ENCODE measurements at places on chromosomes 11 and 22.

DNA sequence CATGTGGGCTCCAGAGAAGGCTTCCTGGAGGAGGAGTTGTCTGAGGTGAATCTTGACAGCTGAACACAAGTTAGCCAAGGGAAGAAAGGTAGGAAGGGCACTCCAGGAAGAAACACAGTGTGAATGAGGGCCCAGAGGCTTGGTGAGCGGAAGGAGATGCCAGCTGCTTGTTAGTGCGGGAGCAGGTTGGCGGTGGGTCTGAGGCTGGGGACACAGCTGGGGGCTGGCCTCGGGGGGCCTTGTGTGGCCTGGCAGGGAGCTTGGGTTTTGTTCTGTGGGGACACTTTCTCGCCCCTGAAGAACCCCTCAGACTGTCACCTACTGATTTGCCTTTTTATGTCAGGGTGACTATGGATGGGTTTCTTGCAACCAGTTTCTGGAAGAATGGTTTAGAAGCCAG lies 160.0 kb downstream of the ST3GAL4 start:
- H3K4me3 ChIP-seq, result no peak overlapping the region
- H3K27me3 ChIP-seq, result no peaks in the 10 kb centered on the region
- no peak for DNase-seq
- no peaks in the 10 kb centered on the region for H3K36me3 ChIP-seq

- H3K27me3 ChIP-seq, result no peaks in the 10 kb centered on the region
- DNase-seq, result no peak
- no peak overlapping the region for H3K4me3 ChIP-seq
- no peak overlapping the region for H3K27ac ChIP-seq
Observed at GRCh38 chr22:48650323-48651035, 1177.2 kb downstream of the BRD1 start.

GRCh38 chr11:74257959-74258553 lies 53.4 kb downstream of the P4HA3 start:
- H3K27me3 ChIP-seq, result peaks cover 5% of the 10 kb centered on the region
- DNase-seq, result no peak
- no peak overlapping the region for H3K4me3 ChIP-seq
- peaks cover 13% of the 10 kb centered on the region for H3K36me3 ChIP-seq
- no peak overlapping the region for H3K27ac ChIP-seq

DNA sequence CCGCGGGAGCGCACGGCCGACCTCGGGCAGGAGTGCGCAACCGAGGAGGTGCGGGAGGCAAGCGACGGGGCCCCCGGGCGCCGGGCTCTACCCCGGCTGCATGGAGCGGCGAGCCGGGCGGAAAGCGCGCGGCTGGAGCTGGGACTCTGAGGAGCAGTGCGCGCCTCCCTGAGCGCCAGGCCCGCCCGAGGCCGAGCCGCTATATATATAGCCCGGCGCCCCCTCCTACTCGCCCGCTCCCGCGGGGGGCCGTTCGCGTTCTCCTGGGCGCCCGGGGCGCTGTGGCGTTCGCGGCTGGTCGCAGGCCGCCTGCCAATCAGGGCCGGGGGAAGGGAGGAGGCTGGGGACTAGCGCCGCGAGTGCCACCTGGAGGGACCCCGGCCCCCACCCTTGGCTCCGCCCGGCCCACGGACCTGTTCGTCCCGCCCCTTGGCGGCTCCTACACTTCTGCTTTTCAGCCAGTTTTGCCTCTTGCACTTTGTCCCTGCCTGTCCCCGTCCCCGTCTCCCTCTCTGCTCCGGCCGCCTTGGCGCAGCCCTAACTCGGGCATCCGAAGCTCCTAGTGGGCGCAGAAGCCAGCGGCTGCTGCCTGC lies at the start of gene FGF4:
Gene FGF4, minus strand, starts transcription at position 179 of the 593 bp plus-strand sequence. CDS start 257 bp downstream, outside the sequence.
- DNase-seq, result no peak
- H3K4me1 ChIP-seq, result no peaks in the 10 kb centered on the region
- no peak within 1 kb of the TSS for H3K4me3 ChIP-seq
- H3K27me3 ChIP-seq, result peaks cover 41% of the 10 kb centered on the region
- no peak within 1 kb of the TSS for H3K27ac ChIP-seq
- no peaks in the 10 kb centered on the region for H3K36me3 ChIP-seq

GRCh38 chr11:47161134-47161854 lies 15.4 kb downstream of the ARFGAP2 start:
- peaks cover 9% of the 10 kb centered on the region for H3K4me1 ChIP-seq
- no peak overlapping the region for H3K4me3 ChIP-seq
- H3K27ac ChIP-seq, result no peak overlapping the region
- peak; percentile 73 for DNase-seq
- no peaks in the 10 kb centered on the region for H3K27me3 ChIP-seq
- peaks cover 16% of the 10 kb centered on the region for H3K36me3 ChIP-seq

DNA sequence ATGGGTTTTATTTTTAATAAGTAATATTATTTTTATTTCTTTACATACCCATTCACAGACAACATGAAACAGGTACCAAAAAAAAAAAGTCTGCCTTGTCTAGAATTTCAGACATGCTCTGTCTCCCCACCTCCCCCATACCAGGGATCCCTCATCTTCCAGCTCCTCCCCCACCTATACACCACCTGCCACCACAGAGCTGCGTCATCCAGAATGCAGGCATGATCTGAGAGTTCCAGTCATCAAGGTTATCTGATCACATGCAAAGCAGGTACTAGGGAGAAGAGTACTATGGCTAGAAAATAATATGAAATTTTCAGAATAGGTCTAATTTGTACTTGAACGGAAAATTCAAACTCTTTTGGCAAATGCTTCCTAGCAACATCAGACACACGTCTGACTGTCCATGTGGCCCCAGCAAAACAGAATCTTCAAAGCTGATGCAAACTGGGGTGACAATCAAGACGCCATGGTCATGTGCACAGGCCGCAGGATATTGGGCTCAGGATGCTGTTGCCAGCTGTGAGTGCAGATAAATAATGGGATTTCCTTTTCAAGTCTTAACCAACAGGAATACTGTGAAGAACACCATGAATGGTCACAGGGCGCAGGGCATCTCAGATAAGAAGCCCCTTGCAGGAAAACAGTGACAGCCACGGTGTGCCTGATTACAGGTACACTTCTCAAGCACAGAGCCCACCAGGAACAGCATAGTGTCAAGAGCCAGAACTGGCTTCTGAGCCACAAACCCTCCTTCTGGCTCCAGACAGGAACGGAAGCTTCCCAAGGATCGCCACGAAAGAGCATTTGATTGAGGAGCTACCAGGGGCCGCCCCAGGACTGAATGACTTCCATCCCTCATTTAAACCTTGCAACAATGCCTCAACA lies 169.5 kb downstream of the EFCAB6 start:
- no peaks in the 10 kb centered on the region for H3K36me3 ChIP-seq
- H3K4me3 ChIP-seq, result no peak overlapping the region
- H3K4me1 ChIP-seq, result no peaks in the 10 kb centered on the region
- no peak overlapping the region for H3K27ac ChIP-seq
- peaks cover 3% of the 10 kb centered on the region for H3K27me3 ChIP-seq

DNA sequence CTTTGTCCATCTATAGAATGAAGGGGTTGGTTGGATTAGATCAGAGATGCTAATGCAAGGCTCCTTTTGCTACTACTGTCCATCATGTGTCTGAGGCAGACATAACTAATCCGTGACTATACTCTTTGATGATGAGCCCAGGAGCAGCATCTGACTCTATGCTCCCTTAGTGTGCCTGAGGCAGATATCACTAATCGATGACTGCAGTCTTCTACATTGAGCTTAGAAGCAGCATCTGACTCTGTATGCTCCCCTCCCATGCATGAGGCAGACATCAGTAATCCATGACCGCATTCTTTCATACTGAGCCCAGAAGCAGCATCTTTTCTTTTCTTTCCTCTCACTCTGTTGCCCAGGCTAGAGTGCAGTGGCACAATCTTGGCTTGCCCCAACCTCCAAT lies 4.2 kb downstream of the TCN2 start:
- no peak overlapping the region for H3K27ac ChIP-seq
- H3K4me3 ChIP-seq, result no peak overlapping the region
- H3K27me3 ChIP-seq, result no peaks in the 10 kb centered on the region
- DNase-seq, result no peak

DNA sequence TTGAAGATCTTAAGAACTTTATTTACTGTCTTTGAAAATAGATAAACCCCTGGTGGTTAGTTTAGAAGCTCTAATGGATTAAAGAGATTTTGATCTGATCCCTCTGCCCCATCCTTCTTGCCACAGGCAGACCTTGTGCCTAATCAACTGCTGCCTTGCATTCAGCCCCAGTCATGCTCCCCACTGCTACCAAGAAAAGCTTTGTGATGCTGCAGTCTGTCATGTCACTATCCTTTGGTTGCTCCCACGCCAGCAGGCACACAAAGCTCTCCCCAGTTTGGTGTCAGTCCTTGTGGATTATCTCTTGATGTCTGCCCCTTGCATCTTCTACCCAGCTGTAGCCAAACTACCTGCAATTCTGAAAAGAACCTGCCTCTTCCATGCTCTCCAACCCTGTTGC lies 112.2 kb downstream of the MTNR1B start:
- H3K27ac ChIP-seq, result no peak overlapping the region
- no peaks in the 10 kb centered on the region for H3K27me3 ChIP-seq
- no peaks in the 10 kb centered on the region for H3K36me3 ChIP-seq

- H3K4me3 ChIP-seq, result no peak overlapping the region
- peaks cover 16% of the 10 kb centered on the region for H3K27me3 ChIP-seq
- no peak overlapping the region for H3K27ac ChIP-seq
- H3K4me1 ChIP-seq, result no peaks in the 10 kb centered on the region
Observed at GRCh38 chr11:35639591-35640179, 21.4 kb downstream of the FJX1 start.

DNA sequence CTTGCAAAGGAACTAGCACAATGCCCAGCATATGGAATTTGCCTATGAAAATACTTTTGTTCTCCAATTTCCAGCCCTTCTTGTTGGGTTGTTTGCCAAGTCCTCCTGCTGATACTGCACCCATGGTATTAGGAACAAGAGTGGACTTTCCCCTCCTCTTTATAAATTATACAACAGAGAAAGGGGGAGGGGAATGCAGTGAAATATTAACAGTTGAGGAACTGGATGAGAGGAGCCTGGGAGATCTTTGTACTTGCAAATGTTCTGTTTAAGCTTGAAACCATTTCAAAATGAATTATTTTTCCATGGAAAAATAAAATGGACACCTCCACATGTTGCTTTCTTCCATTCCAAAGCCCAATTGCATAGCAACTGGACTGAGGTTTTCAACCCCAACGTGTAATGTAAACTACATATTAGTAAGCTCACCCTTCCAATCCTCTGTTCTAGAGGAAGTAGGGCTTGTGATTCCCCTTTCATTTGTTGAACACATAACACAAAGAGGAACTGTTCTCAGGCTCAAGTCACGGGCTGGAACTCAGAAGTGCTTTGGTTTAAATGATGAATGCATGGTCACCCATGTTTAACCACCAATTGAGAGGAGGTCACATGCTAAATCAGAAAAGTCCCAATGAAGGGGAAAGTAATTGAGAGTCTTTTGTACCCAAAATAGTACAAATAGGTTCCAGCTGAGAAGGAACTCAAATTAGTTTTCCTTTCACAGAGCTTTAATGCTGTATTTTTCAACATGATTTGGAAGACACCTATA lies 66.2 kb upstream of the ZC3H12C start:
- no peaks in the 10 kb centered on the region for H3K27me3 ChIP-seq
- peaks cover 3% of the 10 kb centered on the region for H3K4me1 ChIP-seq
- no peaks in the 10 kb centered on the region for H3K36me3 ChIP-seq
- no peak for DNase-seq
- H3K4me3 ChIP-seq, result no peak overlapping the region

DNA sequence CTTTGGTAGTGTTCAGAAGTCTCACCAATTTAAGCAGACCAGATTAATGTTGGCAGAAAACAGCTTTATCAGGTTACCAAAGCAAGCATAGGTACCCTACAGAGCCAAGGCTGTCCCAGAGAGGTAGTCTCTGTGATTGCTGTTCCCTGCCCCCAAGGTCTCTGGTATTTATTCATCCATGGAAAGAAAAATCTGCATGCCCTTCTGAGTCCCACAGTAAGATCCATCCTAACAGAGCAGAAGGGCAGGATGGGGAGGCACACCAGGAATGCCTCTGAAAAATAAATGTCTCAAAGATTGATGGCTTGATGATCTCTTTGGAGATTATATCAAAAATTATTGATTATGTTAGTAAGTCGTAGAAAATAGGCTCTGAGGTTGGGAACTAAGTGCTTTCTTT lies 122.8 kb downstream of the FAT3 start:
- no peaks in the 10 kb centered on the region for H3K4me1 ChIP-seq
- H3K4me3 ChIP-seq, result no peak overlapping the region
- no peaks in the 10 kb centered on the region for H3K36me3 ChIP-seq
- H3K27ac ChIP-seq, result no peak overlapping the region
- no peak for DNase-seq

- no peaks in the 10 kb centered on the region for H3K4me1 ChIP-seq
- H3K4me3 ChIP-seq, result no peak overlapping the region
- DNase-seq, result no peak
- no peak overlapping the region for H3K27ac ChIP-seq
- no peaks in the 10 kb centered on the region for H3K36me3 ChIP-seq
- peaks cover 21% of the 10 kb centered on the region for H3K27me3 ChIP-seq
Observed at GRCh38 chr11:58912124-58912523, 27.2 kb upstream of the GLYATL1 start.

- H3K4me3 ChIP-seq, result no peak overlapping the region
- H3K27ac ChIP-seq, result no peak overlapping the region
- no peaks in the 10 kb centered on the region for H3K36me3 ChIP-seq
- no peak for DNase-seq
- no peaks in the 10 kb centered on the region for H3K27me3 ChIP-seq
Observed at GRCh38 chr22:16967453-16968217, 40.4 kb downstream of the GAB4 start.

DNA sequence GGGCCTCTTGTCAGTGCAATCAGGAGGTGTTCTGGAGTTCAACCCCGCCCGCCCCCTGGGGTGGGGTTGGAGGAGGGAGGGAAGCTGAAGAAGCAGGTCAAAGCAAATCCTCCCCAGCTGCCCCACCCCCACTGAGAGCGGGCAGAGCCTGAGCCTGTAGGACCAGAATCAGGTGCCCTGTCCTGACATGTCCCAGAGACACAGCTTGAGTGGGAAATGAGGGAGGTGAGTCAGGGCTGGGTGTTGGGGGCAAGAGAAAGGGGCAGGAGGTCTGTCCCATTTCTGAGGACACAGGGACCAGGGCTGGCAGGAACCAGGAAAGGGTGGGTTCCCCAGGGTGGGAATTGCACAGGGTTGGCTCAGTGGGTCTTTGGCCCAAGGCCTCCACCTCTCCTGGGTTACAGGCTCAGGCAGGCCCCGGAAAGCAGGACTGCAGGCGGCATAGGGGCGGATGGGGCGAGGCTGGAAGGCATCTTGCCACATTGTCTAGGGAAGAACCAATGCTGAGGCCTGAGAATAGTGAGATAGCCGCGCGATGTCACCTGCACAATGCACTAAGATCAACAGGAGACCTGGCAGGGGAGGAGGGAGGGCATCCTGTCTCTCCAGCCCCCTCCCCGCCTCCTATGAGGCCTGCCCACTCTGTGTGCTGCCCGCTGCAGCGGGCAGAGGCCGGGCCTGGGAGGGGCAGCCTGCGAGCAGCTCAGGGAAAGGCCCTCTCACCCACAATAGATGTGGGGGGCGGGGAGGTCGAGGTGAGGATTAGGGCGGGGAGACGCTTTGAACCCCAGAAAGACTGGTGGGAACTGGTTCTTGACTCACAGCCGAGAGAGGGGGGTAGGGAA lies 32.4 kb downstream of the NECTIN1 start:
- H3K36me3 ChIP-seq, result no peaks in the 10 kb centered on the region
- no peak for DNase-seq
- peaks cover 4% of the 10 kb centered on the region for H3K27me3 ChIP-seq
- no peak overlapping the region for H3K4me3 ChIP-seq
- no peak overlapping the region for H3K27ac ChIP-seq

- H3K27ac ChIP-seq, result no peak overlapping the region
Observed at GRCh38 chr11:115929618-115930129, 425.5 kb upstream of the CADM1 start.

Data from activated CD8-positive, alpha-beta T cell treated with anti-CD3 and anti-CD28 coated beads, Interleukin-2, amount 10 ng/mL, durations not matched to agents 7 days and 5 days (primary cell).